ENCODE measurements at places on chromosomes 3 and 15. TPM values are rescaled to one million over a fixed set of nuclear protein-coding genes. Genes with fewer than 3 reads are reported as not detected.

Gene TTLL13
- total RNA-seq = 0.63 TPM

Gene FAM81A
- total RNA-seq = 1.9 TPM

Gene IFT80
- total RNA-seq = 15.0 TPM

Gene MESP2
- 0.45 TPM for total RNA-seq

Gene PPP1R14D
- total RNA-seq = not detected

Gene RPL22L1
- 80.5 TPM for total RNA-seq

Gene OSBPL10
- total RNA-seq = 27.8 TPM

Gene SEMA5B
- 0.21 TPM for total RNA-seq

Gene OR5K1
- not detected for total RNA-seq

Gene RASGRP1
- total RNA-seq = 15.0 TPM

Gene KIF9
- 14.7 TPM for total RNA-seq

Gene SACM1L
- total RNA-seq = 32.7 TPM

Gene PLIN1
- total RNA-seq = 5.9 TPM

Gene ARL6
- total RNA-seq = 5.5 TPM

Gene CEP19
- not detected for total RNA-seq

Gene CCDC39
- total RNA-seq = not detected

Gene WNT7A
- 0.67 TPM for total RNA-seq

Gene CLDND1
- 152 TPM for total RNA-seq

Gene GOLGA6A
- not detected for total RNA-seq

Gene SAXO2
- total RNA-seq = 1.5 TPM

Gene CFAP92
- 0.25 TPM for total RNA-seq

Gene USP8
- 47.5 TPM for total RNA-seq

Measured in lower leg skin (tissue), 4 donors.